Fibroblast of skin of scalp (primary cell): ENCODE measurements at places on chromosomes 2 and 18.

GRCh38 chr2:121075006-121075551, 209.9 kb downstream of the TFCP2L1 start:
- DNase-seq, result peak; percentile 98

- no peak for DNase-seq
Observed at GRCh38 chr2:198628596-198628995, 824.2 kb downstream of the PLCL1 start.

DNA sequence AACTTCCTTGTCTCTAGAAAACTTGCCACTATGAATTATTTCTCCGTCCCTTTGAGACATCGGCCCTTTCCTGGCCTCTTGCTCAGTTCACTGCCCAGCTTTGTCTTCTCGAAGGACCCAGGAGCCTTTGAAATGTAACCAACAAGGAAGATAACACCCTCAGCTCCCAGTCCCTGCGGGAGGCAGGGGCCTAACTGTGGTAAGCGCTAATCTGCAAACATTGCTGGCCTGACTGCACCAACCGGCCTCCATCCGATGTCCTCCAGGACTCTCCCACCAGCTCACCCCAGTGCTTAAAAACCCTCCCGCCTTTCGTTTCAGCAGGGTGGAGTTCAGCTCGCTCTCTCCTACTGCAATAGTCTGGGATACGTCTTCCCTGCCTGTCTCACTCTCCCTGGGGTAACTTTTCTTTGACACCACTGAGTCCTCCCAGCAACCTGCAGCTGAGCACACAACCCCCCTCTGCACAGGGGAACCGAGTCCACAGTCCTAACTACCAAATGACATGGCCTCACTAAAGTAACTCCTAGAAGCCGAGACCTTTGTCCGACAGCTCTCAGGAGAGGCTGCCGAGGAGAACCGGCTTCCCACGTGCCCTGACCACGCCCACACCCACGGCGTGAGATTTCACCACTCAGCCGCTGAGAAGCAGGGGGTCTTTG, 76.1 kb downstream of the MBP start:
- DNase-seq, result no peak

GRCh38 chr2:173109253-173110188, 33.9 kb downstream of the MAP3K20 start:
- DNase-seq, result peak; percentile 91

DNA sequence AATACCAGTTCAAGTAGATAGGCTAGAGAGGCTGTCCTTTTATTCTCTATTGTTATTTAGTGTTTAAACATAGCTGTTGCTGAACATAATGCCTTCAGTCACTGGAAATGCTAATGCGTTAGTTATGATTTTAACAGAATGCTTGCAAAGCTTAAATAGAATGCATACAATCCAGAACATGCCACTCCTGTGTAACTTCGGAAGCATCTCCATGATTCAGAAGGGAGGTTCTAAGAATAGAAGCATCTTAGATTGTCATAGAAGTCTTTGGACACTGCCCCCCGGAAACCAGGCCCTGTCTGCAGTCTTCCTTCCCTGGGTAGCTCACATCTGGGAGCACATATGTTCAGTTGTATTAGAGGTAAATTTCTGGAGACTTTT, 73.2 kb downstream of the ZNF532 start:
- peak; percentile 29 for DNase-seq

DNA sequence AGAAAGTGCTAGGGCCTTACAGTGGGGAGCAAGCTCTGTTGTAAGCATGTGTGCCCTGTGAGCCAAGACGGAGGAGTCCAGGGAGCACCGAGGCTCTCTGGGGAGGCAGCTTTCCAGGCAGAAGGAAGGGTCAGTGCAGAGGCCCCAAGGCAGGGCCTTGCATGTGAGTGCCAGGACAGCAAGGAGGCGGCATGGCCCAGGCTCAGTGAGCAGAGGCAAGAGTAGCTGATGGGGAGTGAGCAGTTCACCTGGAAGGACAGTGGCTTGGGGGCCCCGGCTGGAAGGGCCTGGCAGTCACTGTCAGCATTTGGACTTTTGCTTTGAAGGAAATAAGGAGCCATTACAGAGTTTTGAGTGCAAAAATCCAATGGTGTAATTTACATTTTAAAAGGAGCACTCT, 223.8 kb upstream of the RAB12 start:
- DNase-seq, result no peak

GRCh38 chr2:17971531-17972125, 93.2 kb downstream of the KCNS3 start:
- peak; percentile 12 for DNase-seq

DNA sequence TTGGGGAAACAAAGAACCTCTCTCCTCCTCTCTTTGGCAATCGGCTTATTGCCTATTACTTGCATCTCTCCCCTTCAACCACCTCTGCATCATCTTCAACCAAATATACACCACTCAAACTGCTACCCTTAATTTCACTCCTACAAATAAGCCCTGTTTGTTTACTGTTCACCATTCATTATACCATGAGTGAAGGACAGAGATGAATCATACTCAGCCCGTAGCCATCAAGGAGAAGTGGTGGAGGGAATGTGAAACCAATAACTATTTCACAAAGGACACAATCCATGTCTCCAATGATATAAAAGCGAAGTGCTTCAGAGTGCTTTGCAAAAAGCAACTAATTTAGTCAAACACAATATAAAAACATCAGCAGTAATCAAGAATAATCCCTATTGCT, 76.8 kb downstream of the CACNB4 start:
- DNase-seq, result no peak

DNA sequence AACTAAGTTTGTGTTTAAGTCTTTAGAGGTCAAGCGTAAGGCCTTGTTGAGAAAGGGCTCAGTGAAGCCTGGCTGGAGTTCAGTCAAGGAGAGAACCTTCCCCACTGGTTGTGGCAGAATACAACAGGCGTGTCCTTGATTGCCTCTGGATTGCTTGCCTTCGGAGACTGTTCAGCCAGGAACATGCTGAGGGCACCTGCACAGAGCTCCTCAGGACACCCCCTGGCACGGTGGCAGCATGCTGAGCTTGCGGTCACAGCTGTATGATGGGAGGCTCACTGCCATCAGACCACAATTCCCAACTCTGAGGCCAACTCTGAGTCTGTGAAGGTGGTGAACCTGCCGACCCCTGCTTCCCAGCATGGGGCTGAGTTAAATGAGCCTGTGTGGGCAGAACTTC, 130.0 kb downstream of the LPIN1 start:
- no peak for DNase-seq

GRCh38 chr2:112486895-112487294, 4.9 kb downstream of the TTL start:
- DNase-seq, result no peak

GRCh38 chr2:123035541-123035940, 989.5 kb upstream of the CNTNAP5 start:
- DNase-seq, result no peak

DNA sequence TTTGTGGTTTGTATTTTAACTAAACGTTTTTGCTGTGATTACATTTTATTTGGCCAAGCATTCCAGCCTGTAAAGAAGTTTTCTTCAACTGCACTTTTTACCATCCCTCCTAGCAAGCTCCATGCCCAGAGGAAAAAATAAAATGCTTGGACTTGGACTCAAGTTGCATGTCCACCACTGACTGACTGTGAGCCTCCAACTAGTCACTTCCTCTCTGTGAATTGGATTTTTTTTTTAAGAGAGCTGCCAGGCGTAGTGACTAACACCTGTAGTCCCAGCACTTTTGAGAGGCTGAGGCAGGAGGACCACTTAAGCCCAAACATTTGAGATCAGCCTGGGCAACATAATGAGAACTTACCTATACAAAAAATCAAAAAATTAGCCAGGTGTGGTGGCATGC, 1185.2 kb upstream of the PIK3C3 start:
- DNase-seq, result no peak

DNA sequence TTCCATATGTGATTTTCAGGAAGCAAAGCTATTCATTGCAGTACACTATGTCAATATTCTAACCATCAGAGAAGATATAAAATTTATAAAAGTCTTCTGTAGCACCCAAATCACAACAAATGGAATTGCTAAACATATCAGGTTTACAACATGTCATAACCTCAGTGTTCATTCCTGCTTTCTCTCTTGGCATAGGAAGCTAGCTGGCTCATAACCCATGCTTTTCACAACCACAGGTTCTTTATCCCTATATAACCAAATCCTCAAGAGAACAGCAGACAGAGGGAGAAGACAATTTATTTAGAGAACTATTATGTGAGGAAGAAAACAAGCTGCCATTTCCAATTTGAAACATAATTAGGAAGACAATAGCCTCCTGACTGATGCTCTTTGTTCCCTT, 997.0 kb upstream of the ACVR2A start:
- no peak for DNase-seq

DNA sequence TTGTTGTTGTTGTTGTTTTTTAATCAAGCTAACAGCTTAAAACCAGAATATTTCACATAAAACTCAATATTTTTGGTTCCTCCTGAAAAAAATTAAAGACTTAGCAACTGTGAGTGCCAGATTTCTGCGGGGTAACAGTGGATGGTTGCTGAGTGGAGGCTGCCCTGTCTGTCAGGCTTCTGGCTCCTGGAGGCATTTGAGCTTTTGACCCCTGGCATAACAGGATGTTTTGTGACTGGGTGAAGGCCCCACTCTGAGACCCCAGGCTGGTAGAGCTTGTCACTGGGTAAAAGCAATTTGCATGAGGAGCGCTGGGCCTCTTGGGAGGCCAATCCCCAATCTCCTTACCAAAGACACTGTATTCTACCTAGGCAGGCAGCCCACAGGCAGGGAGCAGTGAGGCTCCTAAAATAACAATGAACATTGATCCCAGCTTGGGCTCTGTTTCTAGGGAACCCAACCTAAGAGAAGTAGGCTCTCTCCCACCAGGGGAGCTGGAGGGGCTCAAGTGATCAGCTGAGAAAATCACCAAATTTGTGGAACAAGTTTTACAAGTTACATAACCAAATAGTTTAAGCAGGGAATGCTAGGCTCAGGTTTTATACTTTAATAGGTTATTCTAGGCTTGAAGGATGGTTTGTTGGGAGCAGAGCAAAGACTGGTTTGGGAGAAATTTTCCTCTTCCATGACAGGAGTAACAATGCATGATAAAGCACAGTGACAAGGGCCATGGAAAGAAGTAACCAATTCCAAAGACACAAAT, 5.9 kb upstream of the SPRED2 start:
- no peak for DNase-seq

DNA sequence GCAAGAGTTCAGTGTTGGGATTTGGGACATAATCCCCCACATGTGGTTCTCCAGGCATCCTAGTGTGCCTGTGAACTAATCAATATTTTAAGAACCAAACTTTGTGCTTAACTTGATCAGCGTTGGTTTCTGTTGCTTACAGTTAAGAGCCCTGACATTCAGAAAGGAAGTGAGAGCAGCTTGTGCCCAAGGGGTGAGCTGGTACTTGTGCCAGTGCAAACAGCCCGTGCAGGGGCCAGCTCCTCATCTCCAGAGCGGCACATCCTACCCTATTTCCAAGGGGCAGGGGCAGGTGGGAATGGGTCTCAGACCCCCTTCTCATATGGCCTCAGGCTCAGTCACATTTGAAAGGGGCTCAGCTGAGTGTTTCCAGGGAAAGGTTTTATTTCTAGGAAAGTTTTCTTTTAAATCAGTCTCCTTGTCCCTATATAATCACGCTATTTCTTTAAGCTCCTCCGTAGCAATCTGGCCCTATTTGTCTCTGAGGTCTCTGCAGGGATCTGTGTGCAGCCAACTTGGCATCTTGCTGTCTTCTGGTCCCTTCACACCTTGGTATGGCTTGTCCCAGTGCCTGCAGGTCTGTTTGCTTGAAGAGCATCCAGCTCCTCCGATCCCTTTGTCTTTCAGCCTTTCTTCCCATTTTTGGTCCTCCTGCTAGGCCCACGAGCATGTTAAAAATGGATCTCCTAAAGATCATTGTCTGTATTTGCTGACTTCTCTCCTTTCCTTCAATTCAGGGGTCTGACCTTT, 358.9 kb downstream of the HRH4 start:
- DNase-seq, result no peak

GRCh38 chr2:156982615-156983014, 274.9 kb upstream of the GALNT5 start:
- no peak for DNase-seq

DNA sequence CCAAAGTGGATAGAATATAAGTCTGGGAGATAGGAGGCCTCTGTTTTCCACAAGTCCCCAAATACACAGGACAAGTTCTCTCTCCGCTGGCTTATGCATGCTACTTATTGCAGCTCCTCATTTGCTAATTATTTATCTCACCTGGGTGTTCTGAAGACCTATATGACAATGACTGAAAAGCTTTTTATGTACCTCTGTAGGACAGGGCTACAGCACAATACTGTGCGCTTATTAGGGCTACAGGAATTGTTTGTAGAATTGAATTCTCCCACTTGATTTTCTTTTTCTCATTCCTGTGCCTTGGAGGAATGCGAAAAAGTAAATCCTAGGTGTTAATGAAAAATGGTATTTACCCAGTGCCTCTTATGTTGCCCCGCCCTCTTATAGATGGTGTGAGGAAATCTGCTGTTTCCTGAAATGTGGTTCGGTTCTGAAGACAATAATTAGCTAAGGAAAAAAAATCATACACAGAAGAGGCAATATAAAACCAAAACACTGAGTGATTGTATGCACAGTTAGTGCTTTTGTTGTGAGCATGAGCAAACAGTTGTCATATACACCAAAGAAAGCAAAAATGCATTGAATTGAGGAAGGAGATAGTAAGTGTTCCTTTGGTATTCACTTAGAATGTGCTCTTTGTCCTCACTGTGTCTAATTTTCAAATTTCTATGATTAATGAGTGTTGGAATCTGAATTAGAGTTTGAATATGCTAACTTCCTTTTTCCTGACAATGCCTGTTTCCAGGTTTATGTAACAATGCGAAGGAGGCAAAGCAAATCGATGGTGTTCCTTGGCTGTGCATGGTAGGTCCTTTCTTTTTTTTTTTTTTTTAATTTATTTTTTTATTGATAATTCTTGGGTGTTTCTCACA, 78.7 kb upstream of the PNPT1 start:
- no peak for DNase-seq

GRCh38 chr2:157319795-157320194, 5.8 kb downstream of the ERMN start:
- no peak for DNase-seq

GRCh38 chr2:219056176-219056895, 4.4 kb downstream of the IHH start:
- DNase-seq, result no peak

- peak; percentile 54 for DNase-seq
Observed at GRCh38 chr2:229454934-229455631, 184.0 kb upstream of the PID1 start.

GRCh38 chr18:13136904-13137669, 81.5 kb upstream of the LDLRAD4 start:
- DNase-seq, result peak; percentile 13

- no peak for DNase-seq
Observed at GRCh38 chr2:106869512-106870275, 16.3 kb downstream of the ST6GAL2 start.

DNA sequence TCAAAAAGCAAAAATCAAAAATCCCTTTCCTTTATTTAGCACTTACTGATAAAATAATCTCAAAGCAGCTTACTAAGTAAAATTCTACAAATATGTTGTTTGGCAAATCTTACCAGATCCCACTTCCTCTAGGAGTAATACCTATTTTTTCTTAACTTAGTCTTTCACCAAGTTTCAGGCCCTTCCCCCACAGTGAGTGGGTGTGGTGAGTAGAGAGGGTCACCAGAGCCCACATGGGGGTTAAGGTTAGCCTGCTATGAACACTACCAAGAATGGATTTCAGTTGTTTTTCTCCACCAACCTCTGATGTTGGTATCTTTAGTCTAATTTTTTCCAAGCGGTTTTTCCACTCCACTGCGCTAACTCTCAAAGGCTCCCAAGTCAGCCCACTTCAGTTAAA, 23.2 kb downstream of the PIAS2 start:
- DNase-seq, result no peak

- DNase-seq, result no peak
Observed at GRCh38 chr2:20362701-20363435, 12.2 kb upstream of the PUM2 start.
